Activated CD8-positive, alpha-beta T cell treated with anti-CD3 and anti-CD28 coated beads, Interleukin-2, amount 10 ng/mL, durations not matched to agents 7 days and 5 days (primary cell): ENCODE measurements at places on chromosomes 7 and 10. TPM values are rescaled to one million over a fixed set of nuclear protein-coding genes. Genes with fewer than 3 reads are reported as not detected.

- peaks cover 3% of the 10 kb centered on the region for H3K36me3 ChIP-seq
- DNase-seq, result peak; percentile 65
- H3K27ac ChIP-seq, result no peak overlapping the region
- peaks cover 39% of the 10 kb centered on the region for H3K4me1 ChIP-seq
Observed at GRCh38 chr10:75399461-75400162, 2.0 kb downstream of the ZNF503 start.

Gene GALNT17
- total RNA-seq, result not detected

Gene HOXA9
- total RNA-seq, result not detected

DNA sequence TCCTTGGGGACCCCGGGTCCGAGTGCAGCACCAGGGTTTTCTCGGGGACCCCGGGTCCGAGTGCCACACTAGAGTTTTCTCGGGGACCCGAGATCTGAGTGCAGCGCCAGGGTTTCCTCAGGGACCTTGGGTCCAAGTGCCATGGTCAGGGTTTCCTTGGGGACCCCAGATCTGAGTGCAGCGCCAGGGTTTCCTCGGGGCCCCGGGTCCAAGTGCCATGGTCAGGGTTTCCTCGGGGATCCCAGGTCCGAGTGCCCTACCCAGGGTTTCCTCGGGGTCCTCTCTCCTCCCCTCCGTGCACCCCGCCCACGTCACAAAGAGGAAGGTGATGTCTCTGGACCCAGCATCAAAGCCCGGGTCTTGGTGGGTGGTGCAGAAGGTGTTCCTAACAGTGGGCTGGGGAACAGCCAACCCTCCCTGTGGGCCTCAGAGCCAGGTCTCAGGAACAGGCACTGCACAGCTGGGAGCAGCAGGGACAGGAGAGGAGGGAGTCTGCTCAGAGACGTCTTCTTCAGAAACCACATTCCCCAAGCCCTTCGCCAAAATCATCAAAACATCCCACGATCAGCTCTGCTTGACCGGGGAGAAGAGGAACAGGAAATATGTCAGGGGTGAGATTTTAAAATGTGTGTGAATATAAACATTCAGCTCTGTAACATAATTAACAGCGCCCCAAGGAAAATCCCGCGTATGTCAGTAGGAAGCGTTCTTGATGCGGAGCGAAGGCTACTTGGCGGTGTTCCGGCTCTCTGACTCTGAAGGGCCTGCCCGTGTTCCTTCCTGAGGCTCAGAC is 540.7 kb downstream of the DNAJB6 start:
- no peak overlapping the region for H3K4me3 ChIP-seq
- DNase-seq, result no peak
- H3K27me3 ChIP-seq, result no peaks in the 10 kb centered on the region
- H3K4me1 ChIP-seq, result peaks cover 21% of the 10 kb centered on the region
- H3K36me3 ChIP-seq, result peaks cover 6% of the 10 kb centered on the region

DNA sequence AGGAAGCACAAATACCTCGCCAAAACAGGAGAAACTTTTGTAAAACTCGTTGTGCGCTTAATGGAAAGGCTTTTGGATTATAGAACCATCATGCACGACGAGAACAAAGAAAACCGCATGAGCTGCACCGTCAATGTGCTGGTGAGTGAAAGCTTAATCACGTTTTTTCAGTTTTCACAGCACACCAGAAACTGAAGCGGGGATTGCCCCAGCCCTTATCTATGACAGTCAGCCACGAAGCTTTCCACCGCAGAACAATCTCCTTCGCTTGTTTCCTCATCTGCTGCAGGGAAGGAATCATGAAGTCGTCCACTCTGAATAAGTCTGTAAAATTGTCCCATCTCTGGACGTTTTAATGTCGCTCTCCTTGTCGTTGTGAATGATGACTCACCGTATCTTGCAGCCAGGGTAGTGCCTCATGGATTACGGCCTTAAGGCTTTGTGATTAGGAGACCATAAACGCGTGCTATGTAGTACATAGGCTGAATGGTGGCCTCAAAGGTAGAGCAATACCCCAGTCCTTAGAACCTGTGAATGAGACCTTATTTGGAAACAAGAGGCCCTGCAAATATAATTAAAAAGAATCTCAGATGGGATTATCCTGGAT is 174.9 kb upstream of the NPS start:
- H3K4me3 ChIP-seq, result no peak overlapping the region
- DNase-seq, result no peak
- no peaks in the 10 kb centered on the region for H3K36me3 ChIP-seq
- H3K27ac ChIP-seq, result no peak overlapping the region

DNA sequence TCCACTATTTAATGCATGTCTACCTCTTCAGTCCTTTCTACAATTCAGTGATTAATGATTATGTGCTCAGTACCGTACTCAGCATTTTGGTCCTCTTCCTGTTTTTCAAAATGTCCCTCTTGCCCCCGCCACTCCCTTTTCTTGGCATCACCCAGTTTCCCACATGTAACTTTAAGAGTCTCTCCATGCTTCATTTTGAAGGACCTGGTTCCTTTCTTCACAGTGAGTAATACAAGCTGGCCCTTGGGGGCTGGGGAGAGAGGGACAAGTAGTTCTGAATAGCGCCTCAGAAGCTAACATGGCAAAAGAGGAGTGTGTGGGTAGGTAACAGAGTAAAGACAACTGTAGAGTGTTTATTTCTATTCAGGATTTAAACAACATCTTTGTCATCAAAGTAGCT is 34.6 kb upstream of the SLIT1 start:
- no peak overlapping the region for H3K4me3 ChIP-seq
- no peaks in the 10 kb centered on the region for H3K27me3 ChIP-seq
- no peak overlapping the region for H3K27ac ChIP-seq
- DNase-seq, result no peak
- peaks cover 40% of the 10 kb centered on the region for H3K4me1 ChIP-seq

Gene MSRB2
- 7.8 TPM for total RNA-seq

Gene ANK3
- total RNA-seq, result 4.5 TPM

DNA sequence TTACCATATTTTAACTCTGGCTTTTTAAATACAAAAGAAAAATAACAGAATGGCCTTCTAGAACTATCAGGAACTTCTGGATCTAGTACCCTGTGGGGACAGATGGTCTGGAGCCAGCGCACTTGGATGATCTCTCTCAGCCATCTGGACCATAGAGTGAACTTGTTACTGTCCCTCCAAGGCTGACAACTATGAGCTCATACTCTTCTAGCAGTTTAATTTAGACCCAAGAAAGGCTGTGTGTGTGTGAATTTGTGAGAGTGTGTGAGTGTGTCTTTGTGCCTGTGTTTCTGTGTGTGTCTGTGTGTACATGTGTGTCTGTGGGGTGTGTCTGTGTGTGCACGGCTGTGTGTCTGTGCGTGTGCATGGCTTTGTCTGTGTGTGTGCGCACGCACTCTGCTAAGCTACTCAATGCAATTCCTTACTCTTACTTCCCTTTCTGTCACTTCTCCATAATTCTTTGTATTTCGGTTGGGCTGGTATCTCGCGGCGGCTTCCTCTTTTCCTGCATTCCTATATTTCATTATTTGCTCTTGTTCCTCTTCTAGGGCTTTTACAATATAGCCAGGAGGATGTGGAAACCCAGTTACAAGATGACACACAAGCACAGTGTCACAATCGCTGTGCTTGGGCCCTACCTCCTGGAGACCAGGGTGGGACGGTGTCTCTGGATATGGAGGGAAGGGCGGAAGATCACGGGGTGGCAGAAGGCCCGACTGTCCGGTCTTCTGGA is 51.9 kb downstream of the IKZF1 start:
- no peak for DNase-seq
- H3K27me3 ChIP-seq, result no peaks in the 10 kb centered on the region
- peak overlapping the region; percentile 96 for H3K27ac ChIP-seq
- peak overlapping the region; percentile 32 for H3K4me3 ChIP-seq
- H3K36me3 ChIP-seq, result peaks cover 92% of the 10 kb centered on the region

Gene TAF5
- 14.8 TPM for total RNA-seq

- H3K36me3 ChIP-seq, result peaks cover 11% of the 10 kb centered on the region
- no peak overlapping the region for H3K27ac ChIP-seq
- H3K4me3 ChIP-seq, result peak overlapping the region; percentile 43
Observed at GRCh38 chr7:152677808-152678670, 2.1 kb upstream of the XRCC2 start.

GRCh38 chr7:137774793-137775201 is 72.0 kb downstream of the DGKI start:
- H3K27ac ChIP-seq, result no peak overlapping the region
- no peak overlapping the region for H3K4me3 ChIP-seq
- peaks cover 5% of the 10 kb centered on the region for H3K27me3 ChIP-seq
- no peak for DNase-seq

Gene MYL10
- total RNA-seq, result not detected

DNA sequence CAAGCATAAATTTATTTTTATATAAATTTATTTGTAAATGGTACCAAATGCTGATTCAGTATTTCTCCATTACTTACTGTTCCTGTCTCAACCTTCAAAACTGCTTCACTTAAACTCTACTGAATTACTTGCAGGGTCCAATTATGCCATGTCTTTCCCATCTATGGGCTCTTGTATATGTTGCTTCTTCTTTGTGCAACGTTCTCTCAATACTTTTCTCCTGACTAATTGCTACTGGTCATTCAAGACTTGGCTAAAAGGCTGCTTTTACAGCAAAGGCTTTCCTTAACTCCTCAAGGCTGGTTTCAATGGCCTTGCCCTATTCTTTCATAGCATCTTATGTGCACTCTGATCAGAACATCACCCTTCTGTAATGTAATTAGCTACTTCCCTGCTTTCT is 67.9 kb downstream of the RNLS start:
- H3K27ac ChIP-seq, result no peak overlapping the region
- no peak overlapping the region for H3K4me3 ChIP-seq
- no peaks in the 10 kb centered on the region for H3K4me1 ChIP-seq
- peaks cover under 1% of the 10 kb centered on the region for H3K27me3 ChIP-seq

GRCh38 chr7:142420554-142421362 is 162.9 kb upstream of the PRSS58 start:
- no peak overlapping the region for H3K4me3 ChIP-seq
- H3K36me3 ChIP-seq, result no peaks in the 10 kb centered on the region
- peaks cover 23% of the 10 kb centered on the region for H3K4me1 ChIP-seq
- H3K27ac ChIP-seq, result no peak overlapping the region

Gene CRYGN
- total RNA-seq, result 0.34 TPM

Gene SHTN1
- total RNA-seq, result not detected

Gene TACC2
- not detected for total RNA-seq

DNA sequence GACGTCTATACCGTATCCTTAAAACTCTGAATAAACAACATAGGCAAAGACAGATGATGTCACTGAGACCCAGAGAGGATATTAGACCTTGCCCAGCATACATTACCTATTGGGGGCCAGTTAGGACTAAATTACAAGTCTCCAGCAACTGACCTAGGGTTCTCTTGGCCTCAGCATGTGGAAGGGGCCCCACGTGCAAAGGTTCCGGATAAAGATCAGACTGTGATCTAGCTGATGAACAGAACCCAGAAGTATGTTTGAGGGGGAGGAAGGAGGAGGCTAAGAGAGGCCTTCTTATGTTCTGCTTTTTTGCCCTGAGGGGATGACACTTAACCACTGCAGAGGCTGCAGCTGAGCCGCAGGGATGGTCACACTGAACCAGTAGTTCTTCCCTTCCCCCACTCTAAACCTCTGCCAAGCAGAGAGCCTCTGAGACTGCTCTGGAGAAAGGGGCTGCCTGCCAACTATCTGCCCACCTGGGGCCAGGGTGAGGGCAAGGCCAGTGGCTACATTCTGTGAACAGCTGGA is 24.0 kb upstream of the KMT2C start:
- peaks cover 12% of the 10 kb centered on the region for H3K4me1 ChIP-seq
- H3K4me3 ChIP-seq, result no peak overlapping the region

Gene LEP
- total RNA-seq, result not detected

DNA sequence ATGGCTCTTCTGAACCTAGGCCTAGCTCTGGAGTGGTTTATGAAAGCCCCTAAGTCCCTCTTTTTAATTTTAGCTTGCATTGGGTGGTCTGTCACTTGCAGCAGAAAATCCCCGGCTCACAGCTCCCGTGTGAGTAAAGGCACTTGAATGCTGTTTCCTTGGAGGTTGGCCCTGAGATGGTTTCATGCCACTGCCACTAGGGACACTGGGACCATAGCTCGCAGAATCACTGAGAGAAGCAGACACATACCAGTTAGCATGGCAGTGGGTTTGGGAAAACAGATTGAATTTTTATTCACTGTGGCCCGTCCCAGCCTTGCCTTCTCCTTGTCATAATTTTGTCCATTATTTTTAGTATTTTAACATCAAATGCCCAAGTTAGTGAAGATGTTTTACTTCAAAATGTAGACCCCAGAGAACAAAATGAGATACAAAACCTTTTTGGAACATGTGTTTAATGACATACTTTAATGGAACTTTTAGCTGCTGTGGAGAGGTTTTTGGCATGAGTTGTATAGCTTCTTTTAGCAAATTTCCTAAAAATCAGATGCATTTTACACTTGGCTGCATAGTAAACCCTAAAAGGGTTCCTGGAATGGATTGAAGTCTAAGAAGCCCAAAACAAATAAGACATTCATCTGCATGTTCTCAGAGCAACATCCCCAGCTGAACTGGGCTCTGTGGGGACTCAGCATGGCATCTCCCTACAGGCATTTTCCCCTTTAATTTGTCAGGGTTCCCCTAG is 259.7 kb upstream of the PITRM1 start:
- peaks cover 11% of the 10 kb centered on the region for H3K36me3 ChIP-seq
- H3K27me3 ChIP-seq, result peaks cover 4% of the 10 kb centered on the region
- no peak overlapping the region for H3K27ac ChIP-seq
- H3K4me1 ChIP-seq, result peaks cover 7% of the 10 kb centered on the region
- no peak overlapping the region for H3K4me3 ChIP-seq
- no peak for DNase-seq

- H3K4me1 ChIP-seq, result no peaks in the 10 kb centered on the region
- no peak overlapping the region for H3K27ac ChIP-seq
- no peak overlapping the region for H3K4me3 ChIP-seq
- H3K27me3 ChIP-seq, result no peaks in the 10 kb centered on the region
- no peaks in the 10 kb centered on the region for H3K36me3 ChIP-seq
- no peak for DNase-seq
Observed at GRCh38 chr10:122190176-122190943, 80.7 kb upstream of the BTBD16 start.

Gene RELN
- not detected for total RNA-seq

GRCh38 chr10:77291596-77292505 is 345.8 kb downstream of the KCNMA1 start:
- peaks cover 24% of the 10 kb centered on the region for H3K27me3 ChIP-seq
- no peak overlapping the region for H3K4me3 ChIP-seq
- no peak overlapping the region for H3K27ac ChIP-seq
- no peak for DNase-seq
- H3K4me1 ChIP-seq, result peaks cover 3% of the 10 kb centered on the region
- H3K36me3 ChIP-seq, result no peaks in the 10 kb centered on the region

- H3K4me1 ChIP-seq, result peaks cover 28% of the 10 kb centered on the region
- H3K27ac ChIP-seq, result no peak overlapping the region
- H3K36me3 ChIP-seq, result peaks cover 9% of the 10 kb centered on the region
- H3K4me3 ChIP-seq, result no peak overlapping the region
Observed at GRCh38 chr7:130490311-130490791, 1.5 kb upstream of the MEST start.

Gene SH2D4B
- total RNA-seq, result 0.21 TPM

Gene ST8SIA6
- not detected for total RNA-seq

DNA sequence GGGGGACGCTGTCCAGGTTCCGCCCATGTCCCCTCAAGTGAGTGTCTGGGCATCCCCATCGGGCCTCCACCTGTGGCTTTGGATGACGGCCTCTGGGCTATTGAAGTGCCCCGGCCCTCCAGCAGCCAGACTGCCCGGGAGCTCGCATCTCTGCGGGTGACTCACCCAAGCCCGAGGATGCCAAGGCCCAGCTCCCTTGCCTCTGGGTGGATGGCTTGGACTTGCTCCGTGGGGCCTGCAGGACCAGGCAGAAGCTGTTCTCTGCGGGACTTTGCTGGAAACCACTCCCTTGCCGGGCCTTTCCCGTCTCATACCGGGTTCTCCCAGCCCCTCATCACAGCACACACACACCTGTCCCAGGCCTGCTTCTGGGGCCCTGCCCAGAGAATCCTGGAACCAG is 22.4 kb downstream of the DPYSL4 start:
- no peaks in the 10 kb centered on the region for H3K36me3 ChIP-seq
- H3K4me3 ChIP-seq, result no peak overlapping the region
- no peak for DNase-seq
- no peaks in the 10 kb centered on the region for H3K27me3 ChIP-seq
- H3K27ac ChIP-seq, result no peak overlapping the region
- H3K4me1 ChIP-seq, result peaks cover 2% of the 10 kb centered on the region
